ENCODE measurements at places on chromosomes 6 and 20.
A peak's percentile ranks its signal among the peaks of the same experiment; 100 is the strongest.

- DNase-seq = peak; percentile 13
Measured at GRCh38 chr6:16851044-16851540, 89.8 kb upstream of the ATXN1 start.

DNA sequence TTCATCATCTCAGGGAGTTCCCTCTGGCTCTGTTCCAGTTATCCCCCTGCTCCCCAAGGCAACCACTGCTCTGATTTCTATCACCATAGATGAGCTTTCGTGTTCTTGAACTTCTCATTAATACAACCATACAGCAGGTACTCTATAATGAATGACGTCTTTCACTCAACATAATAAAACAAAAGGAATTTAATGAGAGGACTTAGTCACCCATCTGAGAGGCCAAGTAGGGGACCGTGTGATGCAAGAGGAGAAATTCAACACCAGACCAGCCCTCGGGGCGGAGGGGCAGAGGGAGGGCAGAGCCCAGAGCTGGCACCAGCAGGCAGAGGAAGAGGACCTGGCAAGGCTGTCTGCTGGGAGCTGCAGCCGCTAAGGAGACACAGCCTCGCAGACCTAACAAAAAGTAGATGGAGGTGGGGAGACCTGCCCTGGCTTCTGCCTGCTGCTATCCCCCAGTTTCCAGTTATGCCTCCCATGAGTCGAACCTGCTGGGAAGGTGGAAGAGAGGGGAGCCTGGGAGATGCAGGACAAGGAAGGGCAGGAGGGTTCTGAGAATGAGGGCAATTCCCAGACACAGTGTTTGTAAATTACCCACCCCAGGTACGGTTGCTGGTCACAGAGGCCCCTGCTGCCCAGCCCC, 13.8 kb downstream of the CCN5 start:
- peak; percentile 96 for DNase-seq

DNA sequence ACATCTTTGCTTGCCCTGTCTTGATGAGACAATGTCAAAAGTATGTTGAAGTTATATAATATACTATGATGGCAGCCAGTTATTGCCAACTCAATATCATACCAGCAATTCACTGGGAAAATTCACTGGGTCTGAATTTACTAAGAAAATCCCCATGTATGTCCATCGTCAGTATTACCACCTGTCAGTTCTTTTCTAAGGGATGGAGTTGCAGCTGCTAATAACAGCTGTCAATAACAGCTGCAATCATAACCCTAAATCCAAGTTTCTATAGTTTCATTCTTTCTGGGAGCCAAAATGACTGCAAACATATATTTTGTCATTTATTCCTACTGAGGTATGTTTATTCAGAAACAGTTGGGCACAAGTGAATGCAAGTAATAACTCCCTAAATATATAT, 132.6 kb upstream of the RIN2 start:
- DNase-seq = no peak

DNA sequence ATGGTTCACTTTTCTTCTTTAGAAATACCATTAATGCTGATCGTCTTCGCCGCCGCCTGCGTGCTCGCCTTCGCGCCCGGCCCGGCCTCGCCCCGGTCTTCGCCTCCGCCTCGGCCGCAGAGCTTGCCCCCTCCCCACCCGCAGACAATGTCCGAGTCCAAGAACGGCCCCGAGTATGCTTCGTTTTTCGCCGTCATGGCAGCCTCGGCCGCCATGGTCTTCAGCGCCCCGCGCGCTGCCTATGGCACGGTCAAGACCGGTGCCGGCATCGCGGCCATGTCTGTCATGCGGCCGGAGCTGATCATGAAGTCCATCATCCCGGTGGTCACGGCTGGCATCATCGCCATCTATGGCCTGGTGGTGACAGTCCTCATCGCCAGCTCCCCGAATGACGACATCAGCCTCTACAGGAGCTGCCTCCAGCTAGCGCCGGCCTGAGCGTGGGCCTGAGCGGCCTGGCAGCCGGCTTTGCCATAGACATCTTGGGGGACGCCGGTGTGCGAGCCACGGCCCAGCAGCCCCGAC, 4.8 kb upstream of the PRPH2 start:
- DNase-seq = peak; percentile 41

DNA sequence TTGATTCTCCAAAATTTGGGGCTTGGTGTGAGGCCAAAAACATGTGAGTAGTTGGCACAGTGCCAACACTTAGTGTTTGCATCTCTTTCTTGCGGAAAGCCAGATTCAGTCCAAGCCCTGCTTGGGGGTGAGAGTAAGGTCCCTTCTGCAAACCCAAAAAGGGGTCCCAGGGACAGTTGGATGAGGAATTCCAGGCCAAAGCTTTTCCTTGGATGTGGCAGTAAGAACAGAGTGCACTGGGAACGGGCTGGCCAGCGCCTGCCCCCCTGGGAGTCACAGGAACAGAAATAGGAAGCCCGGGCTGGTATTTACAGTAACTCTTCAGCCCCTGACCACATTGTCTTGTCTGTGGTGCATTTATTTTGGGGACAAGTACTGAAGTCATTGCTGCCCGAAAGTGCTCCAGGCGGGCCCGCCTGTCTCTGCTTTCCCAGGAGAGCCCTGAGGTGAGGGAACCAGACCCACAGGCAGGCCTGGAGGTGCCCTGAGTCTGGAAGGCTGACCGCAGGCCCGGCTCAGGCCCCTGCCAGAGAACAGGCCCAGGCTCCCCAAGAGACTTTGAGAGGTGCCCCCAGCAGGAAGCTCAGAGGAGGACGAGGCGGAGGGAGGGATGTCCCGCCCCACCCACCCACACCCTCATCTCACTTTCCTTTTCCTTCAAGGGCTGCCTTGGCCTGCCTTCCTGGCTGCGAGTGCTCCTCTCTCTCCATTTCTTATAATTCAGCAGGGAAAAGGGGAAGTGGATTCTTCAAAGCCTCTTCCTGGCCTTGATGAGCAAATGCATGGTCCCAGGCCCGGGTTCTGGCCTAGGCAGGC, 218.4 kb downstream of the MAFB start:
- no peak for DNase-seq

DNA sequence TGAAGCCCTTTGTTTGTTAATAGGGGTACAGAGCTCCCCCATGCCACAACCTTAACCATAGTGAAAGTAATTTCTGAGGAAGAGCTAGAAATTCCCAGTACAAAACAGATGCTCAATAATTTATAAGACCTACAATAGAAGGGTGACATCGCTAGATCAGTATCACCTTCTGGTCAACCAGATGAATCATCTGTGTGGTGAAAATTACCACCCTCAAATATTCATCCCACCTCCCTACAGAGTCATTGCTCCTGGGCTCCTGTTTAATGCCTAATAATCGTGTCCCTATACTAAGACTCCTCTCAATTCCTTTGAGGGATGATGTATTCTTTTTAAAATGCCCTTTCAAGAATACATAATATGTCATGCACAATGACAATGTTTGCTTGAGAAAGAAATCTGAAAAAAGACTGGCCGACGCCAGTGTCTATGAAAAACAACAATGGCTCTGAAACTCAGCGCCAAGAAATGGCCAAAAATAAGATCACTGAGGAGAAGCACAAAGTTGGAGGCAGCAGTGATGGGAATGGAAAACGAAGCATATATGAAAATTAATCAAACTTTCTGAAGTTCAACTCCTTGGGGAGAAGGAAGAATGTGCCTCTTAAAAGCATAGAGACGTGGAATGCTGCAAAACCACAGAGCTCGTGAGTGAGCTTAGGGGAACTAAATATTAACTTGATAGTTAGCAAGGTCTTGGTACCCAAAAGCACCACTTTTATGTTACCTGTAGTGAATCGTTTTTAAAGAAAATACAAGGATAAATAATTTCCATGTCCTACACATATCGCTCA, 11.0 kb upstream of the ADGRF5 start:
- peak; percentile 55 for DNase-seq

GRCh38 chr20:7728338-7728737, 211.9 kb downstream of the HAO1 start:
- no peak for DNase-seq

DNA sequence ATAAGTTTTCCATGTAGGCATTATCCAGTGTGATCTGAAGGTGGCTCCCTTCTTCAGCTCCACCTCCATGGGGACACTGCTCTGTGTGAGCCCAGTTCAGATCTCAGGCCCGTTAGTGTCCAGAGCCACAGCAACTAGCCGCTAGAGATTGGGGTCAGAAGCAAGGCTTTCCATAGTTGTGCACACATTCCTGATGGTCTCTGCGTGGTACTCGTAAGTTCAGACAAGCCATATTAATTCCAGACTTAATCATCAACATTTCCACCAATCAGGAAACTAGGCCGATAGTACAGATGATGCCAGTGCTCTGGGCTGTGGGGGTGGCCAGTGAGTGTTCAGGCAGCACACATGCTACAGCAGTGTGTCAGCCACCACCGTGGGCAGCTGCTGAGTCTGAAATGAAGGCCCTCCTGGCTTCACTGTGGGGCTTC, 17.5 kb upstream of the SYNCRIP start:
- peak; percentile 98 for DNase-seq

DNA sequence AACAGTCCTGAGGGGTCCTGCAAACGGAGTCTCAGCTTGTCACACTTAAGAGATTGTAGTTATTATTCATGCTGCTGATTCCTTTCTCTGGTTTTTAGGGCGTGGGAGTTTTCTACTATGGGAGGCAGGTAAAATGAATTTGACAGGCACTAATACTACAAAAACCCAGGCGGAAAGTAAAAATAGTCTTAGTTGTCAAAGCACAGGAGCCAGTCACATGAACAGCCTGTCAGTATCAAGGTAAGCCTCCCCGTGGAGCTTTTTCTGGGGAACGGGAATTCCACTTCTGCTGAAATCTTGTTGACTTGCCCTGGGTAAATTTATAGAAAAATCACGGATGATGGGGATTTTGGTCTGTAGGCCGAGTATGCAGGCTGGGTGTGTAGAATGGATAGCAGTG, 79.8 kb downstream of the SLC24A3 start:
- DNase-seq = no peak

DNA sequence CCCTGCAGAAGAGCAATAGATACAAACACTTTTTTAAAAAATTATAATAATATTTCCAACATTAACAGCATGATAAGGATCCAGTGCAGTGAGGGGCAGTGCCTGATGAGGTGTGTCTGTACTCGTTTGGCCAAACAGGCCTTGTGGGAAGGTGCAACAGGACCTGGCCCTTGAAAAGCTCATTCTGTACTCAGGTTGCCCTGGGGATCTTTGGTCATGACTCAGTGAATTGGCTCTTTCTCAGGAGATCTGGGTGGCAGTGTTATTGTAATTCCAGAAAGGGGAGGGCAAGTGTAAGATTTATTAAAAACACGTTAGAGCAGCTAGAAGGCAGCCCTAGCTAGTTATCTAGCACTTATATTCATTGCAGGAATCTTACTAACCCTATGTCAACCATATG, 2.9 kb upstream of the SPINT3 start:
- DNase-seq = no peak

GRCh38 chr6:142387997-142388815, 86.4 kb downstream of the ADGRG6 start:
- peak; percentile 64 for DNase-seq

DNA sequence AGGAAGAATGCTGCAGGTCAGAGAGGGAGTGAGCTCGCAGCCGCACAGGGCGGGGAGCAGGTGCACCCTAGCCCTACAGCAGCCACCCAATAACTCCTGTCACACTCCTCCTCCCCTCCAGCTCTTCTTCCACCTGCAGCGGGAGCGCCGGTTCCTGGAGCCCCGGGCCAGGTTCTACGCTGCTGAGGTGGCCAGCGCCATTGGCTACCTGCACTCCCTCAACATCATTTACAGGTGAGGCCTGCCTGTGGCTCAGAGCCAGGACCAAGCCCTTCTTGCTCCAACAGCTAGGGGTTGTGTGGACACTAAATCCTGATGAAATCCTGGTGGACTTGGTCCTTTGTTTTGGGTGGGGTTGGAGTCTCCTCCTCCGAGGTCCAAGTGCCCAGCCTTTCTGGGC, 11.7 kb downstream of the SGK2 start:
- DNase-seq = no peak

GRCh38 chr6:6772751-6773150, 184.2 kb downstream of the LY86 start:
- no peak for DNase-seq

DNA sequence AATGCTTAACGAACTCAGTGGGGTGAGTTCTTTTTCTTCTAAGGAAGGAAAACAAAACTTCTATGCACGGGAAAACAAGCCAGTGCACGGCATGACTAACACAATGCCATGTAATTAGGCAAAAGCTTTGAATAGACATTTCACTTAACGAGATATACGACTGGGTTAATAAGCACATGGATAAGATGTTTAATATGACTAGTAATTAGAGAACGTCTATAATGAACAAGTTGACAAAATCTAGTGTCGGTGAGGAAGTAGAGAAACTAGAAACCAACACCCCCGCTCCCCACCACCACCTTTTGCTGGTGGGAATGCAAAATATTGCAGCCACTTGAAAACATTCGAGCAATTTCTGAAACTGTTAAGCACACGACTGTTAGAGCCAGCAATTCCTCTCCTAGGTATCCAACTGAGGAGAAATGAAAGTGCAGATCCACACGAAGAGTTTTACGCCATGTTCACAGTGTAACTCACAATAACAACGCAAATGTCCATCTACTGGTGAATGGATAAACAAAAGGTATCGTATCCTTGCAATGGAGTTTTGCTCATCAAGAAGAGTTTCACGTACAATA, 644.9 kb upstream of the AGPAT4 start:
- no peak for DNase-seq

GRCh38 chr6:54254886-54255285, 53.4 kb upstream of the TINAG start:
- DNase-seq = no peak

DNA sequence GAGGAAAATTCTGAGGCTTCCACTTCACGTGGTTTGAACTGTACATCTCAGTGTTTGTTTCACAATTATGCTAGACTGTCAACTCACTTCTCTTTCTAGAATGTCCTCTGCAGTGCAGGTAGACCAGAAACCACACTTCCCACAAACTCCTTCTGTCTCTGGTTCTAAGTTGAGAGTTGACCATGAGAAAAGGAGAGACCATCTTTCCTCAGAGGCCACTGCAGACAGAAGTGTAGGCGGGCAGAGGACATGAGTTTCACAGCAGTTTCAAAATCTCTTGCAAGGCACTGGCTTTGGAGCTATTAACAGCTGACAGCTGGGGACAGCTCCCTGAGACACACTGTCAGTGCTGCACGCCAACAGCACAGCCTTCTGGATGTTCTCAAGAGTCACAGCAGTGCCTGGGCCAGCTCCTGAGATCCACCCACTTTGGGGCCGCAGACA, 55.4 kb upstream of the MOXD1 start:
- no peak for DNase-seq

DNA sequence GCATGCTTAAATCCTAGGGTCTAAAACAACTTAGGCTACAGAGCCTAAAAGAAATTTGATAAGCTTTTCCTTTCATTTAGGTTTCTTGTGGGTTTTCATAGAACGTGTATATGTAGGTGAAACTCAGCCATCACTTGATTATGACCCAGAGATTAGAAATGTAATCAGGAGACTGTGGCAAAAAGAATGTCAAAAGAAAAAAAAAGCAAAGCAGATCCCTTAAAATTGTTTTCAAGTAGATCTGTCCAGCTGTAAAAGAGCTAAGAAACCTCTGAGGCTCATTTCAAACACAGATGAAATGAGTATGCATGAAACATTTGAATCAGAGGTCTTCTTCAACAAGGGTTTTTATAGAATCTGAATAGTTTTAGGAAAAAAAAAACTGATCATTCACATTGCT, 341.3 kb upstream of the PRDM1 start:
- DNase-seq = no peak
